Heart right ventricle (tissue), 16 donors: ENCODE measurements at places on chromosomes 4 and X.

GRCh38 chr4:54942721-54943120 lies 182.7 kb downstream of the KDR start:
- DNase-seq, result no peak

DNA sequence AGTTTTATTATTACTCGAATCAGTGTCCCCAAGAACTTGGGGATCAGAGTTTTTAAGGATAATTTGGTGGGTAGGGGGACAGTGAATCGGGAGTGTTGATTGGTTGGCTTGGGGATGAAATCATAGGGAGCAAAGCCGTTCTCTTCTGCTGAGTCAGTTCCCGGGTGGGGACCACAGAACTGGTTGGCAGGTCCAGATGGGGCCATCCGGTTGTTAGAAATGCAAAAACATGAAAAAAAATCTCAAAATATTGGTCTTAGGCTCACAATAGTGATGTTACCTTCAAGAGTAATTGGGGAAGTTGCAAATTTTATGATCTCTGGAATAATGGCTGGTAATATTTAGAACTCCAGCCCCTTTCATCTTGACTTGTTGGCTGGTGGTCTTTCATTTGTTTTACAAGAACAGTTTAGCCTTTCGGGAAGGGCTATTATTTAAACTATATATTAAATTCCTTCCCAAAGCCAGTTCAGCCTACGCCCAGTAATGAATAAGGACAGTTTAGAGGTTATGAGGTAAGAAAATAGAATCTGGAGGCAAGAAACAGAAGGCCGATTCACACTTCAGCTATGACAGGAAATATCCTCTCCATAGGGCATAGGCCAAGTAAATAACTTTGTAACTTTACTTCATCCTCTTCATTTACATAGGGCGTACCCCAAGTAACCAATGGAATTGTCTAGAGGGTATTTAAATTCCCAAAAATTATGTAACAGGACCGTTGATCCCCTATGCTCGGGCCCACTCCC lies 164.1 kb upstream of the STS start:
- DNase-seq, result no peak

GRCh38 chr4:184448821-184449220 lies 25.5 kb downstream of the IRF2 start:
- DNase-seq, result no peak

- DNase-seq, result no peak
These were observed 316.2 kb downstream of the GPAT3 start for GRCh38 chr4:83852085-83852451.

GRCh38 chr4:97367878-97368277 lies 775.4 kb downstream of the STPG2 start:
- no peak for DNase-seq

DNA sequence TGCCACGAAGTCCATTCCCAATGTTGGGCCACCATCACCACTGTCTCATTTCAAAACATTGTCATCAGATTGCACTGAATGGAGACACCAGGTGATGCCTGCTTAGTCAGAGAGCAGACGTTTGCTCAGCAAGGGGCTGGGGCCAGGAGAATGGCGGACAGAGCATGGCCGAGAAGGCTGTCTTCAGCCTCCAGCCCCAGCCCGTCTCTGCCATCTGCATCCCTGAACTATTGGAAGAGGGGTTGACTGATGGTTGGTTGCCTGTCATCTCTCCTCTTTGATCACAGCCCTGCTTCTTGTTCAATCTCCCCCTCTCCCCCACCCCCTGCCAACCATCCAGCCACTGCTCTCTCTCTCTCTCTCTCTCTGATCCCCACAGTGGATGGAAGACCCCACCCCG lies 140.9 kb downstream of the SHOX start:
- no peak for DNase-seq

DNA sequence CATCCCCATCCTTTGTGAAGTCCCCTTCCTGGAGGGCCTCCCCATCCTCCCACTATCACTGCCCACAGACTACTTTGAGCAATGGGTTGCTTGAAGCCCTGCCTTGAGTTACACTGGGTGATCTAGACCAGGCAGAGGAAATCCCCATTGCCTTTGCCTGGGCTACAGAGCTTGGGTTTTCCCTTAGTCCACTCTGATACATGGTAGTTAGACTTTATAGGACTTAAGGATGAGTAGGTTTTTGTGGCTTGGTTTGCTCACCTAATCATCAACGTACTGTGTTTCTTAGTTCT lies 56.6 kb downstream of the TMEM131L start:
- DNase-seq, result no peak

DNA sequence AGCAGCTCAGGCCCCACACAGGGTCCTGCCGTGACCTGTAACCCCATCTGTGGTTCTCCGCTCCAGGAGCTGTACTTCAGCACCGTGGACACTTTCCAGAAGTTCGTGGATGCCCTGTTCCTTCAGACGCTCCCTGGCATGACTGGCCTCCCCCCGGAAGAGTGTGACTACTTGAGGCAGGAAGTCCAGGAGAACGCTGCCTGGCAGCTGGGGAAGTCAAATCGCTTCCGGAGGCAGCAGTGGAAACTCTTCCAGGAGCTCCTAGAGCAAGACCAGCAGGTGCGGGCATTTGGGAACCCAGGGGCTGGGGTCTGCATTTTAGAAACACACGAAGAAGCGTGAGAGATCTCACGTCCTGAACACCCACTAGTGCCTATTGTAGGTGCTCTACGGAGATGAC lies 72.5 kb downstream of the EVC start:
- no peak for DNase-seq

DNA sequence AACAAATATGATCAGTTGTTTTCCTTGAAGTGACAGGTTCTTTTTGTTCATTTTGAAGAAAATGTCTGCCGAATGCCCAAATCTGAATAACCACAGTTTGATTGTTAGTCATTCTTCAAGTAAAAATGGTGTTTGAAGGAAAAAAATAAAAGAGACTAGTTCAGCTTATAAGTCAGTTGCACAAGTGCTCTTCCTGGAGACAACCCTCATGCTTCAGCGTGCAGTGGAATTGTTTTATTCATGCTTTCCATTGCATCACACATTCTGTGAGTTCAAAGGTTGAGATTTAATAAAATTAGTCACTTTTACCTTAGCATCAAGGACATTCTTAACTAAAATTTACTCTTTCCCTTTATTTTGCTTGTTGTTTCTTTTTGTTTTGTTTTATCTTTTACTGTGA lies 404.9 kb downstream of the ZNF674 start:
- DNase-seq, result no peak

- no peak for DNase-seq
These were observed 241.4 kb upstream of the EPHA5 start for GRCh38 chr4:65911720-65912119.

DNA sequence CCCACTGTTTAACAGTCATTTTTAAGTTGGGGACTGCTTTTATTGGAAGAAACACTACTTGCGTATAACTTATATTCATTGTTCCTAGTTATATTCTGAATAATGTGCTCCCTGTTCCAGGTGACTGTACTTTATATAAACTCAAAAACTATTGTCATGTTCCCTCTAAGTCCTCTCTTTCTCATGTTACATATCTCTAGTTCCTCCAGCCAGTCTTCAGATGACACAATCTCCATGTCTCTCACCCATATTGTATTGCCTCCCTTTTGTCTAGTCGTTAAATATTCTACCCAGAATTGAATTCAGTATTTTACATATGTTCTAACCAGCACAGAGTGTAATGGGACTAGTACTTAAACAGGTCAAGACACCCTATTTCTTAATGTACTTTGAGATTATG lies 5.3 kb downstream of the VAMP7 start:
- DNase-seq, result no peak

DNA sequence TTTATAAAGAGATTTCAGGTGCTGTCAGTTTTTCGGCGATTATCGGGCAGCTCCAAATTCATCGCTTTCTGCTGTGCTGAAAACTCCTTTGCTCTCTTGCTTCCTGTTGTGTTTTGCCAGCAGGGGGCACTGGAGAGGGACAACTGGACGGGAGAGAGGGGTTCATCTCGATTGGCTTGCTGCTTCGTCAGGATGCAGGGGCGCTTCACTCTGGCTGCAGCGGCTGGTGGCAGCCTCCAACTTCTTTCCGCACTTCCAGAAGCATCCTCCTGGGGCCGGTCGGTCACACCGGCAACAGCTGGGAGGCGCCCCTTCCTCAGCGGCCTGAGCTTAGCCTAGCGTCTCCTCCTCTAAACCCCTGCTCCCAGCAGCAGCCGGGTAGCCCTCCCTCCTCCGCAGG lies 29.5 kb downstream of the MSL3 start:
- peak; percentile 52 for DNase-seq

DNA sequence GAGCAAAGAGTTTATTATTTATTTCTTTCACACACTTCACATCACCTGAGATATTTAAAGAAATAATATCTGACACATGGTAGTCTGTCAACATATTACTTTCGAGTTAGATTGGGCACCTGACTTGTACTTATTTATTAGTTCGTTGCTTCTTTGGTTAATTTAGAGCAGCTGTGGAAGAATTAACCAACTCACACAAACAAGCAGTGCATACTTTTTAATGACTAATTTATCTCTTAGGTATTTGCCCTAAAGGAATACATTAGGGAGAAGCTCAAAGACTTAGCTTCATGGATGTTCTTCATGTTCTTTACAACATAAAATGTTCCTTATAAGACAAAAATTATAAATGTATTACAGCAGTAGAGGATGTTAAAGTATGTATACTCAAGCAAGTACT lies 242.9 kb downstream of the ARHGAP24 start:
- DNase-seq, result no peak

- no peak for DNase-seq
These were observed 87.9 kb downstream of the IL1RAPL1 start for GRCh38 chrX:28675173-28675572.

GRCh38 chr4:154497889-154498288 lies 6.3 kb upstream of the DCHS2 start:
- no peak for DNase-seq

DNA sequence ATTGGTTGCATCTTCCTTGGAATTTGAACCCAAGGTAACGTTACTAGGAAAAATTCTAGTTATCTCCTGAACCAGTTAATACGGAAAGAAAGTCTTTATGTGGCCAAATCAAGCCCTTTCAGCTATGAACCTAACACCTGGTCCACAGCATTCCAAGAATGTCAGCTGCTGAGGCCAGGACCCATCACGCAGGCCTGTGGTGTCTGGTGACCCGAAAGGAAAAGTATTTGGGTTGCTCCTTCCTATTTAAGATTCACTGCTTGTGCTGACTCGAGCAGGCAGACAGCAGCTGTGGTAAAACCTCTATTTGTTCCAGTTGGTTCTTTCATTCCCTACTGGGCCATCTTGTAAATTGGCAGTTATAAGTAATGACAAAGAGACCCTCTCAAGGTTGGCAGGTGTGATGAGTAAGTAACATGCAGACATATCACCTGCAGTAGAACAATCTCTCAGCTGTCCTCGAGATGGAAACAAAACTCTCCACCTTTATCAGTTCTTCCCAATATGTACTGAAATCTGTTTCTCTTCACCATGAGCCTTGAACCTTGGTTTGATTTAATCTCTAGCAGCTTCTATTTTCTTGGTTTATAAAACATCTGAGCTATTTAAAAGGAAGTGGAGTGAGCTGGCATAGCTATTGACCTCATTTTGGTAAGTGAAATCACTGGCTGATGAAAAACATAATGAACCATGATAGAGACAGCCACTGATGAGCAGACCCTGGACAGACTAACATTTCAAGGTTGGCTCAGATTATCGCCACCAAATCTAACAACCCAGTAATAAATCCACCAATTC lies 182.1 kb upstream of the SMIM31 start:
- no peak for DNase-seq

- DNase-seq, result no peak
These were observed 5.9 kb upstream of the STIM2 start for GRCh38 chr4:26854701-26855100.

- no peak for DNase-seq
These were observed 84.0 kb upstream of the TBC1D9 start for GRCh38 chr4:140839888-140840790.

- DNase-seq, result no peak
These were observed 238.2 kb downstream of the GPC3 start for GRCh38 chrX:133747196-133747595.

DNA sequence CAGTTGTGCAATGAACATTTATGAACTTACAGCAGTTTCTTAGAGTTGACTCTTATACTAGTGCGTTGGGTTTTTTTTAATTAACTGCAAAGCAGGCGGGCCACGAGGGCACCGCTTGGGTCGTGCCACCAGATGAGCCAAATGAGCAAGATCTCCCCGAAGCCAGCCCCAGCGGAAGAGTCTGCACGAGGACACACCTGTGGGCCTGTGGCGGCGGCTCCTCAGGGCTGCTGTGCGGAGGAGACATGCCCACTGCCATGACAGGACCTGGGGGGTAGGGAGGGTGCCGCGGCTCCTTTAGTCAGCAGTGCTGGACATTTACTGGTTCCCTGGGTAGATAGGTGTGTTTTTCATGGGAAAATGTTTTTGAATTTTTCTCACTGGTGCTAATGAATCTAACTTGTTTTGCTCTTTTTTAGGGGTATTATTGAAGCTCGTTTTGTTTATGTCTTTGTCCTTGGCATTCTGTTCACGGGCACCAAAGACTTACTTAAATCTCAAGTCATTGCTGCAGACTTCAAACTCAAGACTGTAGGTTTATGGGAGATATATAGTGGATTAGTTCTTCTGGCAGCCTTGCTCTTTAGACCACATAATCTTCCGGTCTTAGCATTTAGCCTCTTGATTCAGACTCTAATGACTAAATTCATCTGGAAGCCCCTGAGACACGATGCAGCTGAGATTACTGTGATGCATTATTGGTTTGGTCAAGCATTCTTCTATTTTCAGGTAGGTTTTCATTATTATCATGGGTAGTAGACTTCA lies 31.2 kb downstream of the PIGG start:
- DNase-seq, result no peak

DNA sequence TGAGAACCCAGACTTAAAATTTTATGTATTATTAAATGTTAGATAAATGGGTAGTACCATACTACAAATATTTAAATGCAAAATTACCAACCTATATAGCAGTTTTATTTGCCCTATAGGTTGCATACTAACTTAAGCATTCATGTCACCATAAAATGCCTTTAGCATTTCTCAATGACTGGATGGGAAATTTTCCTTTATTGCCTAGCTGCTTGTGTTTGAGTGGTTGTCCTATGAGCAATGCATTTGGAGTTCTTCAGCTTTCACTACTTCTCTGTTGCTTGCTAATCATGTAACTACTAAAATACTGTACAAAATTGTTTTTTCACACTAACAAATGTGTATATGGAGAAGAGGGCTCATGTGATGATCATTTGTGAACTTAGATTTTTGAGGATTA lies 44.2 kb upstream of the CEP135 start:
- no peak for DNase-seq

DNA sequence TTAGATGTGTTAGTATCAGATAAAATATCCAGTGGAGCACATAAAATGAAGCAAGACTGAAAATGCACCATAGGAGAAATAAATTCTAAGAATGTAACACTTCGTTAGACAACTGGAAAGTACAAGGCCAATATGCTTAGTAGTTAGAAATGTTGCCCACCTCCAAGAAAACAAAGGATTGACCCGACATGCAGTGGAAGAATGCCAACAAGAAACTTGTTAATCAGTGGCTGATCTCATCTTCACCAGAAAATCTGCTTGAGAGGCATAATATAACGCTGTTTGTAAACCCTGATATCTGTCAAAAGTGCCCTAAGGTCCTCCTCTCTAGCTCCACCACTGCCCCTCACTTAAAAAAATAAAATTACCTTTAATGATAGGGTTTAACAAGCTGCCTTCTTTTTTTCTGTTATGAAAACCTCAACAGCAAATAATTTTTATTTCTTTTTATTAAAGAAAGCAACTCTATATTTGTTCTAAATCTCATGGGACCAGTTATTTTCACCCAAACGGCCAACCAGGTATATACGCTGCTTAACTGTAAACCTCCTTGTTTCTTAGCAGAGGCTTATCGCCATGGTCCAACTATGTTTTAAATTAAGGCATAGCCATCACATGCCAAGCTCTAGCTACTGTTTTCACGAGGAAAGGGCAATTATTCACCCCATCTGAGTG lies 1.8 kb downstream of the RASGEF1B start:
- DNase-seq, result no peak
